Hippocampal formation (tissue), 2 donors: ENCODE measurements at places on chromosomes 2 and 18.

- no peak for DNase-seq
These were observed 51.8 kb downstream of the CPO start for GRCh38 chr2:206991070-206991469.

- DNase-seq = no peak
These were observed 184.6 kb downstream of the FMNL2 start for GRCh38 chr2:152519581-152519952.

DNA sequence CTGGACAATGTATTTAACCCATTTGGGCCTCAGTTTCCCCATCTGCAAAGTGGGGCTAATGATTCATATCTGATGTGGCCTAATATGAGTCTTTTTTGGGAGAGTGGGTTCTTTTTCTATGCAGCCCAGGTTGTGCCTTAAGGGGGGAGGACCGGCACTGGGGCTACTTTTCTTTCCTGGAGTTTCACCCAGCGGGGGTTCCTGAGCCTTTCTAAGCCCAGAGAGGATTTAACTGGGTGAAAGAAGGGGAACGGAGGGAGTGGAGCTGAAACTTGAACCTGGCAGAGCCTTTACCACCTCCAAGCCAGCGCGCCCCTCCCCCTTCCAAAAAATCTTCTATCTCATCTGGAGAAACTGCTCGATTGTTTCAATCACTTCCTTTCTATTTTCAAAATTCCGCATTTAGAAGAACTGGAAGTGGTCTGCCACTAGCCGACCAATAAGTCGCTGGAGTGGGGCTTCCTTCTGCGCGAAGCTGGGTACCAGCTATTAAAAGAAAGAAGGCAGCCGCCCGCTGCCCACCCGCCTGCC lies 205.0 kb upstream of the SMAD2 start:
- no peak for DNase-seq

DNA sequence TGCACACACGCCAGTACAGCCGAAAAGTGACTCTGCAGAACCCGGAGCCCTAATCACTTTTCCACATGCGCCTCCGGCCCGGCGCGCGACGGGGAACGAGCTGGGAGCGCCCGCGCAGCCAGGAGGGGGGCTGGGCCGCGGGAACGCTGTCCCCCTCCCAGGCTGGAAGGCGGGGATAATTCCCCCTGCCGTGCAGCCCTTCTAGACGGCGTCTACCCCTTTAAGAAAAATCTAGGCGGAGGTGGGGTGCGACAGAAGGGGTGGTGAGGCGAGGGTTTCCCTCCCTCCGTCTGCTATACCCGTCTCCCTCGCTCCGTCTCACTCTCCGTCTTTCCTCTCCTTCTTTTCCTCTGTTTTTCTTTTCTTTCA lies 2.4 kb downstream of the CYP26B1 start:
- DNase-seq = no peak

DNA sequence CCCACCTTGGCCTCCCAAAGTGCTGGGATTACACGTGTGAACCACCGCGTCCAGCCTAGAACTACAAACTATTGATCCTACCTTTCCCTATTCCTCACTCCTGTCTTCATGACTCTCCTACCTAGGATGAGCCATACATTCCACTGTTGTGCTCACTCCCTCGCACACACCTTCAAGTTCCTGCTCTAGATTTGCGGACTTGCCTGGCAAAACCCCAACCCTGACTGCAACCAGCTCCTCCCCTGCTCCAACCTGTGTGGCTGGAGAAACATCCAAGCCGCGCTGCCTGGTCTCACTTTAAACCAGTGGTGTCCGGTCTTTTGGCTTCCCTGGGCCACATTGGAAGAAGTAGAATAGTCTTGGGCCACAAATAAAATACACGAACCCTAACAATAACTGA lies 5.0 kb upstream of the DNPEP start:
- DNase-seq = no peak
